ENCODE measurements at places on chromosomes 2 and 18.
A peak's percentile ranks its signal among the peaks of the same experiment; 100 is the strongest.

DNA sequence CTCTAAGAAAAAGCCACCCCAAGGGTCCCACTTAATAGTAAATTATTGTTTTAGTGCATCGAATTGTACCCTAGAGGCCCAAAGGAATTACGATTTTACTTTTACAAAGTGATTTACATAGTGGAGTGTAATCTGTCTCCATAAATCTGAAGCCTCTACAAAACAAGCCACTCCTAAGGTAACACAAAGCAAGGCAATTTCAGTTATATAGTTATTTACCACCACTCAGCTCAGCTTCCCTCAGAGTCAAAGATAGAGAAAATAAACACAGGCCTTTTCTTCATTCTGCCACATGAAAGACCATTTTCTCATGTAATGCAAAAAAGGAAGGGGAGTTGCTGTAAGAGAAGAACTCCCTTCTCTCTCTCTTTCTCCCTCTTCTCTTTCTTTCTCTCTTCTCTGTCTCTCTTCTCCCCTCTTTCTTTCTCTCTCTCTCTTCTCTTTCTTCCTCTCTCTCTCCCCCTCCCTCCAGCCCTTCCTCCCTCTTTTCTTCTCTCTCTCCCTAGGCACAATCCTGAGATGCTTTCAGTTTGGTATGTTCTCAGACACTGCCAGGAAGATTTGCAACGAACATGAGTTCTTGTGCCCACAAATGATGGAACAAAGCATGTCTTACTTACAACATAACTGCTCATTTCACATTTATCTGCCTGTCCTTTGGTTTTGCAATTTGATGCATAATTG is 264.5 kb downstream of the BCL2 start:
- no peak for DNase-seq

DNA sequence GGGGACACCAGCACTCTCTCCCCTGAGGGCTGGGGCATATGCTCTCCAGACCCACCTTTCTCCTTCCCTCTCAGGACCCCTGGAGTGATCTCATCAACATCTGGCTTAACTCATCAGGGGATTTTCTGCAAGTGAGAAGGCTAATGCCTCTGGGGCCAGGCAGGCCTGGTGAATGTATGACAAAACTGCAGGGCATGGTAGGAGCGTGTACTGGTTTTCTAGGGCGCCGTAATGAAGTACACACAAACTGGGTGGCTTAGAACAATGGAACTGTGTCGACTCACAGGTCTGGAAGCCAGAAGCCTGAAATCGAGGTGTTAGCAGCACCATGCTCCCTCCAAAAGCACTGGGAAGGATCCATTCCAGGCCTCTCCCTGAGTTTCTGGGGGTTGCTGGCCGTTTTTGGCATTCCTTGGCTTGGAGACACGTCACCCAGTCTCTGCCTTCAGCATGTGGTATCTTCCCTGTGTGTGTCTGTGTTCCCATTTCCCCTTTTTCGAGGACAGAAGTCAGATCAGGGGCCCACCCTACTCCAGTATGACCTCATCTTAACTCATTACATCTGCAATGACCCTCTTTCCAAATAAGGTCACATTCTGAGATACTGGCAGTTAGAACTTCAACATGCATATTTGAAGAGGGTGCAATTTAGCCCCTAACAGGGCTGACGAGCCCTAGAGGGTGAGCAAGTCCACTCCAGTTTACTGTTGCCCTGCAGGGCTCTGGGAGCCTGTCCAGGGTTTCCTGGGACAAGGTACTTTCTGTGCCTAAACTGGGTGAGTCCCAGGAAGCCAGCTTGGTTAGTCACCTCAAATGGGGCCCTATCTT is 45.5 kb upstream of the CAB39 start:
- no peak for DNase-seq

- no peak for DNase-seq
Observed at GRCh38 chr2:240051697-240052096, 1.6 kb downstream of the OR6B3 start.

- DNase-seq: no peak
Observed at GRCh38 chr2:131145040-131145439, 39.9 kb downstream of the PLEKHB2 start.

DNA sequence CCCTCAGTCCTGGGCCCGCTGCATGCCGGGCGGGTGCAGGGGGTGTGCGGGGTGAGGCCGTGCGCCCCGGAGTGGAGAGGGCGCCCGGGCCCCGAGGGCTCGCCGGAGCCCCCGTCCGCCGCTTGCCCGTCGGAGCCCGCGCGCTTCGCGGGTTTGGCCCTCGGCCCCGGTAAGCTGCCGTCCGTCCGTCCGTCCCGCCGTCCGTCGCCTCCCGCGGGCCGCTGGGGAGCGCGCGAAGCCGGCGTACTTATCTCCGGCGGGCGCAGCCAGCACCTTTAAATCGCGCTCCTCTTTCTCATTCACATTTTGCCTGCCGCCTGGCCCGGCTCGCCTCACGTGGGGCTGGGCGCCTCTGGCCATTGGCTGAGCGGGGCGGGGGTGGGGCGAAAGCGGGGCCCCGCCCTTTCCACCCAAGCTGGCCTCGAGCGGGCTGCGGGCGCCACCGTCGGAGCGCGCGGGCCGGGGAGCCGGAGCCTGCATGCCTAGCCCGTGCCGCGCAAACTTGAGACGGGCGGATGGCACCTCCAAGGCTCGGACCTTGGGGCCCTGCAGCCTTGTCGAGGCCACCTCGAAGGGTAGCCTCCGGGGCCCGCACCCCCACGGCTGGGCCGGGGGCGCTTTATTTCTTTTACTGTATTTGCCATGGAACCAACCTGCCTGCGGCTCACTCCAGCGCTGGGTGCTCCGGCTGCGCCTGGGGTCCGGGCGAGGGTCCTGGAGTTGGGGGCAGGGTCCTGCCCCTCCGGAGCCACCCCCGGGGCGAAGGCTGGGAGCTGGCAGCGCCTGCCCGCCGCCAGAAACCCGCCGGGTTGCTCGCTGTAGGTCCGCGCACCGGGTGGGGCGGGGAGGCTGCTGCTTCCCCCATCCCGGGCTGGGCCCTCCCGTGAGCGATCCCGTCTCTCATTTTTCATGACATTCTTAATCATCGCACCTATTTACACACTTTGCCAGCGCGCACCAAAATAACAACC is at the start of gene GBX2:
Gene GBX2, minus strand, starts transcription at position 277 of the 971 bp plus-strand sequence. CDS start 415 bp downstream, outside the sequence.
- peak; percentile 88 for DNase-seq

GRCh38 chr2:15334644-15335326 is 226.3 kb downstream of the NBAS start:
- DNase-seq: peak; percentile 61

GRCh38 chr2:211203986-211204385 is 647.6 kb downstream of the CPS1 start:
- no peak for DNase-seq

DNA sequence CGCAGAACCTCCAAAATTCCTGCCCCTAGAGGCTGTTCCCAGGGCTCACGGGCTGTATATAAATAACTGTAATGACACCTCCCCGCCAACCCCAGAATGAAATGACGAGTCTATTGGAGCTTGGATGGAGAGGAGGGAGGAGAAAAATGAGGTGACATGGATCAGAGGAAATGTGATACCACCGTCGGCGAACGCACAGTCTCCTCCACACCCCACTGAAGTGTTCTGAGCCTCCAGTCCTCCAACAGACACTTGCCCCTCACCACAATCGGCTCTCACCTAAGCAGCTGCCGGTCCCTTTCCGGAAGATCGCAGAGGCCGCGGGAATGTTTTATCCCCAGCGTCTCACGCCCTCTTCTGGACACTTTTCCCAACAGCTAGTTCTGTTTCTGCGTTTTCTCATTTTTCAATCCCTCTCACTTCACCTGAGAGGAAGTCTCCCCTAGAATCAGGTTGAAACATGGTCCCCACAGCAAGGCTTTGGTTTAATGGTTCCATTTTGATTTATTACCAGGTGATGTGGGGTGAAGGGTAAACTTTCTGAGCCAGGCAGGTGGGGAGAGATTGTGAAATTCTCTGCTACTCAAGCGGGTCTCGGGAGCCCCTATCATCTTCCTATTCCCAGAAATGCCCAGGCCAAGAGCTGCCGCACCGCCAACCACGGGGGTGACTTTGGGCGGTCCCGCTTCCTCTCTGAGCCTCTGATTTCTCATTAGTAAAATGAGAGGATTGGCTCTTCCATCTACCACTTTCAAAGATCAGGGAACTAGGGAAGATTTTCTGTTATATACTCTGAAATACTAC is 9.1 kb upstream of the MYO5B start:
- DNase-seq: peak; percentile 64

DNA sequence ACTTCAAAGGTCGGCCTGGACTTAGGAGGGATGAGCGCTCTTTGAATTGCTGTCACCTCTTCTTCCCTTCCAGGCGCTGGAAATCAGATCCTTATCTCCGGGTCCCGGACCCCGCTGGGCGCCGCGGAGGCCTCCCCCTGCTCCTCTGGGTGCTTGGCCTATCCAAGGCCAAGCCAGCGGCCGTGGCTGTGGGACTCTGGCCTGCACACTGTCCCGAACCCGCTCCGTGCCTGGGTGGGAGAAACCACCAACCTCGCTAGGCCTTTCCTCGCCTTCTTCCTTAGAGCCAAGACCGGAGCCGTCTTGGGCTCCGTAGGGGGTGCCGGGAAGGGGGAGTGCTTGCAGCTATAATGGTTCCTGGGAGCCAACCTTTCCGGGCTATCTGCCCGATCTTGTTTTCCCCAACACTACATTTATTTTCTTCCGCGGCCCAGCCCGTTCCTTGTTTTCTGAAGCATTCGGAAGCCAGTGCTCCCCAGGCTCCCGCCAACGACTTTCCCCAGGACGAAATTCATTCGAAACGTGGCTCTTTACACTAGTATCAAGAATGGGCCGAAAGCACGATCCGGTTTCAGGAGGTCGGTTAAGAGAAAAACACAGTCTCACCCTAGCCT is 2.4 kb downstream of the OSR1 start:
- no peak for DNase-seq

DNA sequence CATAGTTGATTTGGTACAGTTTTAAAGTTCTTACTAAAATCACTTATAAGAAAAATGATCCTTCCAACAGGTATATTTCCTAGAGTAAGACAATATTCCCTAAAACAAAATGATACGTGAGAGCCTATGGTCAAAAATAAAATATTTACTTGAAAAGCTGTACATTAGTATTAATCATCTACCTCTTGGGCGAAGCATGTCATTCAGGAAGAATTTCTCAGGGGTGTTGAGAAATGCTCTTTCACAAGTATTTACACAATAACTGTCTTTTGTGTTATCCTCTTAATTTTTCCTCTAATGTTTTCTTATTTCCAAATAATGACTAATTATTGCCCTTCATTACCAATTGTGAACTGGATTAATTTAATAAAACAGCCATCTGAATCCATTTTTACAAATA is 466.3 kb downstream of the SATB2 start:
- no peak for DNase-seq

DNA sequence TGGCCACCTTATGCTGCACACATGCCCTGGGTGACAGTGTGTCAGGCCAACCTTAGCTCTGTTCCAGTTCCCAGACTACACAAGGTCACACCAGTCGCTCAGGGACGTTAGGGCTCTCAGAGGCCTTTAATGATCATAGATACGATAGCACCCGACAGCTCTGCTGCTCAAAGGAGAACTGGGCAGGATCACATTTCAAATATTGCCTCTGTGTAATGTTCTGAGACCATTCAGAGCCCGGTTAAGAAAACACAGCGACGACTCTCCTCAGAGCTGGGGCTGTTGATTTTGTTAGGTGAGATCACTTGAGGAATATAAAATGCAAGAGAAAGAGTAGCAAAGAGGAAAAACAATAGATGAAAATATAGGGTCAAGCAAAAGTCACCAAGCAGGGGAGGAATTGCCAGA is 166.6 kb upstream of the TANK start:
- no peak for DNase-seq

DNA sequence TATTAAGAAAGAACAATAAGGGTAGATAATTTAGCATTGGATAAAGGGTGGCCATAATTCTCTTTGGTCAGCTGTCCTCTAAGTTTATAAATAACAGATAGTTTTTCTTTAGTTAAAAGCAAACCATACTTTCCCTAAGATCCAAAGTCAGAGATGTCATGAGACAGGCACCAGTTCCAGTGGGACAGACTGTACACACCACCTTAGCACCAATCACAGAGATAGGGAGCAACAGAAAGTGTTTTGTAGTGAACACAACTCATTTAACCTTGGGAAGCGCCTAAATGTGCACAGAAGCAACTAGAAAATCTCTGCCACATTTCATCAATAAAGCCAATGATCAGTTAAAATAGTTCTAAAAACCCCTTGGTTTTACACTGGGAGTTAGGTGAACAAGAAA is 186.8 kb upstream of the SMAD7 start:
- no peak for DNase-seq

DNA sequence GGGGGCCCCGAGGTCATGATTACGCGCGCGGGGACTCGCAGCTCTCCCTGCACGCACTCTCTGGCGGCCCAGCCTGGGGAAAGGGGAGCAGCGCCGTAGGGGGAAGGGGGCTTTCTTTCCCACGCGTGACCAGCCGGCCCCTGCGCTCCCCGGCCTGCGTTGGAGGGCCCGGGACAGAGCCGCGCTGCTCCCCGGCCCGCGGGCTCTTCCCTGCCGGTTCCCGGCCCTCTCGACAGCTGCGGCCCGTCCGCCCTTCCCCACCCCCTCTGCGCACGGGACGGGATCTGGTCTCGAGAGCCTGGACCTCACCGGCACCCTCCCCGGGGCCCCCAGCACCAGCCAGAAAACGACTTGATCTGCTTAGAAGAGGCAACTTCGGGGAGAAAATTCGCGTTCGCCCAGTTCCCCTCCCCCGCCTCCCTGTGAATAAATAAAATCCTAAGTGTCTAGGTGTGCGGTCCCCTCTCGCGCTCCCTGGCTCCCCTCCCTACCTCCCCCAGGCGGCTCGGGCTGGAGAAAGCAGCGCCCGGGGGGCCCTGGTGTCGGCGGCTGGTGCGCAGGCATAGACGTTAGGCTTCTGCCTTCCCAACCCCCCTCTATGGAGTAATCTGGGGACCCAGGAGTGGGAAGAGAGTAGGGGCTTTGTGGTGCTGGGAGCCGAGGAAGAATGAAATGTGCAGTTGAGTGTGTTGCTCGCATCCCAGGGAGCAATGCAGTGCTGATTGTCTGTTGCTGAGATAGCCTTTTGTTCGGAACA is 803 bp upstream of the FIGN start:
- DNase-seq: peak; percentile 15

GRCh38 chr2:133418671-133419070 is 149.6 kb downstream of the NCKAP5 start:
- DNase-seq: no peak

DNA sequence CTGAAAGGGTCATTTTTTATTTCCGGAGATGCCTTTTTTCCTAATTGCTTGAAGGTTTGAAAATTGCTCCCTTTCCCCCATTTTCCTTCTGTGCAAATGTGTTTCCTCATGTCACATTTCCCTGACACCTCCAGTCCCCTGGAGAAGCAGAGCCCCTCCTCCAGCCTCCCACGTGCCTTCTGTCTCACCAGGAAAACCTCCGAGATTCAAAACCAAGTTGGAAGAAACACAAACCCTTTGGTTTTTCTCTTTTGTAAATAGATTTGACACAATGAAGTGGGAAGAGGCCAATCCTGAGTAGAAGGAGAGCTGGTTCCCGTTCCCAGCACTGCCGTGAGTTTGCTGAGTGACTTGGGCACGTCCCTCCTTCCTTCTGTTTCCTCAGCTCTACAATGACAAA is 125.4 kb upstream of the MYCN start:
- no peak for DNase-seq

Measured in SHP77 (cell line).